Tibial nerve (tissue), 4 donors: ENCODE measurements at places on chromosomes 5 and 9. TPM values are rescaled to one million over a fixed set of nuclear protein-coding genes. Genes with fewer than 3 reads are reported as not detected.

DNA sequence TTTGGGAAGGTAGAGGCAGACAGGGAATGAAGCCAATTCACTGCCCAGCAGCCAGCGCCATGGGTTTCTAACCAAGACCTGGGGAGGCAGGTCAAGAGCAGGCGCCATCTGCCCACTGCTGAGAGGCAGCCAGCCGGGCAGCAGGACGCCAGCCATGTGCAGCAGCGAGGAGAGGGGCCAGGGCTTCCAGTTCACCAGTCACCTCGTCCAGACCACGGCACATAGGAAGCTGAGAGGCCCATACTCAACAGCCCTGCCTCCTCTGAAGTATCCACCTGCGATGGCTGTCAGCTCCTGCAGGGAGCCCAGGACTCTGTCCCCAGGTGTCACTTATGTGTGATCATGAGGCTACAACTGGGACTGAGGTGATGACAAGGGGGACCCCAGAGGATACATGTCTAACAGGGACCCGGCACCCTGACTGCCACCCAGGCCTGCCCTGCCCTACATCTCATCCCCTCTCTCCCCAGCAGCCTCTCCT, 30.1 kb downstream of the IPPK start:
- DNase-seq: no peak

DNA sequence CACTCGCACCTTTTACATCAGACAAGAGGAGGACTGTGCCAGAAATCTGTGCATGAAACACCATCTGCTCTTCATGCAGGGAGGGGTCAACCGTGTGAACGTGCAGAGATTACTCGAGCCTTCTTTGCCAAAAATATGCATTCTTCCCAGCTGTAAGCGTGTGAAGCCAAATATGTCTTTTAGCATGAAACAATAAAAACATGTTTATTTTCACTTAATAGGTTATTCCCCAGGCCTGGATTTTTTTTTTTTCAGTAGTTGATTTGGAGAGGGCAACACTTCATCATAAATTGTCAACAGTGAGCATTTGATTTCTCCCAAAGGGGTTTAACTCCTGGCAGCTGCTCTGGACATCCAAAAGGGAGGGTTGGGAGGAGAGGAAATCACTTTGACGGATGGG, 23.8 kb downstream of the PLAC8L1 start:
- no peak for DNase-seq

DNA sequence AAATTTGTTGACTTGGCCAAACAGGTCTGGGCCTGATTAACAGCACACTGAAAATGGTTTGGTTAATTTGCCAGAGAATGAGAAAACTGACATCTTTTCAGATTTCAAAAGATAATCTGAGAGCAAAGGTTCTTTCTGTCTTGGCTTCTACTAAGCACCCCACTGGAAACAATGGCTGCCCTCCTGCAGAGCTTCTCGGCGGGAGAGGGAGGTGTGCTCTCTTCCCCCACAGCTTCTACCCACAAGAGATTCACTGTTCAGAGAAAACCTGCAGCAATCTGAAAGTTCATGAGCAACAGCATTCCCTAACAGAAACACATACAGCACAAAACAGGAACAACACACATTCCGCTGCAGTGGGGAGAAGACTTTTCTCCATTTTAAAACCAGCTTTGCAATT, 3.0 kb downstream of the DNAH5 start:
- no peak for DNase-seq

The SLC6A19 gene
- not detected for total RNA-seq

The KIAA0825 gene
- 5.1 TPM for total RNA-seq

GRCh38 chr5:104018299-104018698, 455.7 kb upstream of the NUDT12 start:
- no peak for DNase-seq

- DNase-seq: no peak
Observed at GRCh38 chr5:123438902-123439301, 15.7 kb upstream of the CEP120 start.

DNA sequence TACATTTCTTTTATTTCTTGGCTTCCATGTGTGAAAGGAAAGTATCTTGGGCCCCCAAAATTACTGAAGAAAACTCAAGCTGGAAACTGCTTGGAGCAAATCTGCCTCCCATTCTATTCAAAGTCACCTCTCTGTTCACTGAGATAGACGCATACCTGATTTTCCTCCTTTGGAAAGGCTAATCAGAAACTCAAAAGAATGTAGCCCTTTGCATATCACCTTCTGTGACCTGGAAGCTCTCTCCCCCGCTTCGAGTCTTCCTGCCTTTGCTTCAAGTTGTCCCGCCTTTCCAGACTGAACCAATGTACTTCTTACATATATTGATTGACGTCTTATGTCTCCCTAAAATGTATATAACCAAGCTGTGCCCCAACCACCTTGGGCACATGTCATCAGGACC, 5.0 kb upstream of the RXFP3 start:
- no peak for DNase-seq

DNA sequence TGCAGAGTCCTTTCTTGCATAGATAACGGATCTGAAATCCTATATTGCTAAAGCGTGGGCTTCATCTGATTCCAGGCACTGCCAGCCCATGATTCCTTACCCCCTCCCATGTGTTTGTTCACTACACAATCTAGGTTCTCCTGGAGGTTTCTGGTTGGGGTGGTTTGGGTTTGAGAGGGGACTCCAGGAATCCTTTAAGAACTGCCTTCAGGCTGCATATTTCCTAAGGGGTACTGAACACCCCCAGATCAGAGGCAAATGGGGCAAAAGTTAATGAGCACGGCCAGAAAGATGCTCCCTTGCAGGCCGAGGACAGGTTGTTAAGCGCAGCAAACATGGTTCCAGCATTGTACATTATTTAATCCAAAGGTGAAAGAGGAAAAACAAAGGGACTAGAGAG, 9.9 kb downstream of the NR2F1 start:
- no peak for DNase-seq

The FOXD4L3 gene
- not detected for total RNA-seq

DNA sequence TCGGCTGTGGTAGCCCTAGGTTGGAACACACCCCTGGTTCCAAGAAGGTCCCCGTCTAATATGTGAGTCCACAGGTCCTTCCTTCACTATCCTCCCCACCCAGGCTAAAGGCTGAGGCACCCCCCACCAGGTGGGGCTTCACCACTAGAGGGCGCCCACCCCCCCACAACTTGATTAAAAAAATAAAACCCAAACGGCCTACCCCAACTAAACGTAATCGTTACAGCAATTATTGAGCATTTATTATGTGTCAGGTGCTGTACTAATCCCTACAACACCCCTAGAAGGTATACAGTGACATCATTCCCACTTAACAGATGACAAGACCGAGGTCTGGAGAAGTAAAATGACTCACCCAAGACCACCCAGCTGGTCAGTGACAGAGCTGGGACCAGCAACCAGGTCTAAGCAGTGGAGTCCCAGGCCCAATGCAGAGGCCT, 65.0 kb downstream of the FGF18 start:
- peak; percentile 33 for DNase-seq

The SLC28A3 gene
- not detected for total RNA-seq

GRCh38 chr9:83456226-83456625, 82.0 kb downstream of the FRMD3 start:
- DNase-seq: no peak

DNA sequence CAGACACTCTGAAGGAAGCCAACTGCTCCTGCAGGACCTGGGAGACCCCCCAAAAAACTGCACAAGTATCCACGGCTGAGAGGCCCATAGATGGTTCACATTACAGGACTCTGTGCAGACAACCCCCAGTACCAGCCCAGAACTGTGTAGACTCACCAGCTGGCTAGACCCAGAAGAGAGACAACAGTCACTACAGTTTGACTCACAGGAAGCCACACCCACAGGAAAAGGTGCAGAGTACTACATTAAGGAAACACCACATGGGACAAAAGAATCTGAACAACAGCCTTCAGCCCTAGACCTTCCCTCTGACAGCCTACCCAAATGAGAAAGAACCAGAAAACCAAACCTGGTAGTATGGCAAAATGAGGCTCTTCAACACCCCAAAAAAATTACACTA, 281.2 kb upstream of the RGMB start:
- no peak for DNase-seq

The SLC36A2 gene
- total RNA-seq: 7.5 TPM

DNA sequence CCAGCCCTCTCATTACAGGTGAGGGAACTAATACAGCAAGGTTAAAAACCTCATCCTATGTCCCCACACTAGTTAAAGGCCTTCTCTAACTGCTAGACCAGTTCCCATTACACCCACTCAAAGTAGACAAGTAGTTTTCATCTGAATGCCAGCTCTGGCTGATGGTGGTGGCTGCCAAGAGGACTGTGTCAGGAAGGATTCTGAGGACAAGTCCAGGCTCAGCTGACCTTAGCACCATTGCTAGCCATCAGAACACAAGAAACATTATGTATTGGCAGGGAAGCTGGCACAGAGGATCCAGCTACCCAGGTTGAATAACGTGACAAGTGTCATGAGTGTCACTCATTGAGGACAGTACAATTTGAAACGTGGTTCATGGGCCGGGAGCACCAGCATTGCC, 163.4 kb downstream of the HSD17B3 start:
- DNase-seq: no peak

The TRIM7 gene
- 11.0 TPM for total RNA-seq

DNA sequence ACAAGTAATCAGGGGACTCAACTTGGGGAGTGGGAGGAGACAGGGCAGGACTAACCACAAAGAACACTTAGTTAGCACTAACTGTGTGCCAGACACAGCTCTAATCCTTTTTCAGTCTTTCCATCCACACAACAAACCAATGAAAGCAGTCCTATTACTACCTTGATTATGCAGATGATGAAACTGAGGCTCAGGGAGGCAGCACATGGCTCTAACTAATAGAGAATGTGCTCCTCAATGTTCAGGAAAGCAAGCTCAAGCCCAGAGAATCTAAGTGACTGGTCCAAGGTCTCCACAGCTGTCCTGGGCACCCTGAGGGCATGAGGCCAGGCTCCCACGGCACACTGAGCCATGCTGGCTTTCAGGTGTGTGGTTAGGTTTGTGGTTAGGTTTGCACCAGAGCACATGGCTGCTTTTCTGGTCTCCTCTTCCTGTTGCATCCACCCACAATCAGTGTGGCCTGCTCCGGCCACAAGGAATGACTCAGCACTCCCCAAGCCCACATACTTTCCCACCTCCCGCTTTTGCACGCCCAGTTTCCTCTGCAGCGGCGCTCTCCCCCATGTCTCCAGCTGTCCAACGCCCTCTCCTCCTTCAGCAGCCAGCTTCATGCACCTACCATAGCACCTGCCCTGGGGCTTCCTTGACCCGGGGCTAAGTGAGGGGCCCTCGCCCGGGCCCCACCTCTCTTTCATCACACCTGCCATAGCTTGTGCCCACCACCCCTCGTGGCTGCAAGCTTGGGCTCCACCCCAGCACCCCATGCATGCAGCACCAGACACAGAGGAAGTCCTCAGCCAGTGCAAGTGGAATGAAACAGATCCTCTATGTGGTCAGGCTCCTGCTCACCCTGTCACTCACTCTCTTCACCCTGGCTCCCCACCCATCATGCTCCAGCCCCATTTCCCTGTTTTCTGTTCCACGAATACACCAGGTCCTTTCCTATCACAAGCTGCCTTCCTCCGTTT, 133.1 kb downstream of the GABBR2 start:
- no peak for DNase-seq

DNA sequence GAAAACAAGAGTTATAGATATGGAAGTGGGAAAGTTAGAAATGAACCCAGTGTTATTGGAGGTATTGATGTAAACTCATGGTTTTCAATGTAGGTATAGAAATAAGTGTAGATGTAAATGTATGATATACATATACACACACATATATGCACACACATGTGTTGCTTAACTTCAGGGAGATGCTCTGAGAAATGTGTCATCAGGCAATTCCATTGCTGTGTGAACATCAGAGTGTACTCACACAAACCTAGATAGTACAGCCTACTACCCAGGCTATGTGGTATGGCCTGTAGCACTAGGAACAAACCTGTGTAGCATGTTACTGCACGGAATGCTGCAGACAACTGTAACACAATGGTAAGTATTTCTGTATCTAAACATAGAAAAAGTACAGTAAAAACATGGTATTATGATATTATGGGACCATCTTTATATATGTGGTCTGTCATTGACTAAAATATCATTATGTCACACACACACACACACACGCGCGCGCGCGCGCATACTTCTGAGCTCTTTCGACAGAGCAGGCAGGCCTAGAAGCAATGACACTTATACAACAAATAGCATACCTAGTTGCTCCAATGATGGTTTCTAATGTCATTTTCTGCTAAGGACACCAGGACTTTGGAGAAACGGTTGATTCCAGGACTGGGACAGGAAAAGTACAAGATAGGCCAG, 86.6 kb downstream of the MACROH2A1 start:
- no peak for DNase-seq

The SLCO4C1 gene
- not detected for total RNA-seq

DNA sequence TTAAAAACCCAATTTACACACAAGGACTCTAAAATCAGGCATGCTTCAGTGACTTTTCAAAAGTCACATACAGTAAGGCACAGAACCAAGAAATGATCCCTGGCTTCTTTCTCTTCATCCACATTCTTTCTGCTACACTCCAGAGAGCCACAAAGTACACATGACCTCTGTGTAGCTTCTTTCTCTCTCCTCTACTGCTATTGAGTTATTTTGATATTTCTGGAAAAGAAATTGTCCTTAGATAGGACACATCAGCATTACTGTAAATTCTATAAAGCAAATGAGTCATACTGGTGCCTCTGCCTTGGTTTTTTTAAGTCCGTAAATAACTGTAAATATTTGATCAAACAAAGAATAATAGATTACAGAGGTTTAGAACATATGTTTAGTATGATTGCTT, 96.3 kb downstream of the KIAA0825 start:
- no peak for DNase-seq

- DNase-seq: no peak
Observed at GRCh38 chr5:122412966-122413365, 100.9 kb downstream of the SNCAIP start.

DNA sequence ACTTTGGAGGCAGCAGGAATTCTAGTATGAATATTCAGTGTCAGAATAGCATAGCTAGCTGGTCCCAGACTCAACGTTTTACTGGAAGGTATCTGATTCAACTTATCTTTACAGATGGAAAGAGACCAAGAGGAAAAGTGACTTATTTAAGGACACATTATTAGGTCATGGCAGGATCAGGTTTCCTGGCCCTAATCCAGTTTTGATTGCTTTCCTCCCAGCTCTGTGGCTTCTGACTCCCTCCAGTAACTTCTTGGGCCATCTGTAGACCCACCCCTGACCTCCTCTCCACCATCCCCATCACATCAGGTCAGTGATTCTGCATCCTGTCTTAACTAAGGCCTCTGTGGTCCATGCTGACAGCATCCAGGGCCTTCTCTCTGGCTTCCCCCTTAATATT, 38.4 kb downstream of the SH3TC2 start:
- DNase-seq: no peak
